Effector CD4-positive, alpha-beta T cell (primary cell): ENCODE measurements at places on chromosomes 12 and 14.
A peak's percentile ranks its signal among the peaks of the same experiment; 100 is the strongest.

DNA sequence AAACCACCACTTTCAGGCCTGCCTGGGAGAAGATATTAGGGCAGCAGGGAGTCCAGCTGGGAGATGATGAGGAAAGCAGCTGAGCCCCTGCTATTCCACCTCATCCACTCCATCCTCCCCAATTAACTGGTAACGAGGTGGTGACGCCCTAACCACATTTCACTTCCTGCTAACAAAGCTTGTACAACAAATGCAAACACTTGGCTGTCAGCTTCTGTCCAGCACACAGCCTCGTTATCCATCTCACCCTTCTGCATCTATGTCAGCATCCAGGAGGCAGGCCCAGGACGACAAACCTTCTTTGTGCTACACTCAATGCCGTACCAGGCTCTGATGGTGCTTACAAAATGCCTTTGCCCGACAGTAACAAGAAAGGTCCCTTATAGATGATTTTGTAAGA is 225.4 kb downstream of the APAF1 start:
- DNase-seq: no peak

GRCh38 chr12:64583771-64584421 is 26.4 kb upstream of the RASSF3 start:
- no peak for DNase-seq

DNA sequence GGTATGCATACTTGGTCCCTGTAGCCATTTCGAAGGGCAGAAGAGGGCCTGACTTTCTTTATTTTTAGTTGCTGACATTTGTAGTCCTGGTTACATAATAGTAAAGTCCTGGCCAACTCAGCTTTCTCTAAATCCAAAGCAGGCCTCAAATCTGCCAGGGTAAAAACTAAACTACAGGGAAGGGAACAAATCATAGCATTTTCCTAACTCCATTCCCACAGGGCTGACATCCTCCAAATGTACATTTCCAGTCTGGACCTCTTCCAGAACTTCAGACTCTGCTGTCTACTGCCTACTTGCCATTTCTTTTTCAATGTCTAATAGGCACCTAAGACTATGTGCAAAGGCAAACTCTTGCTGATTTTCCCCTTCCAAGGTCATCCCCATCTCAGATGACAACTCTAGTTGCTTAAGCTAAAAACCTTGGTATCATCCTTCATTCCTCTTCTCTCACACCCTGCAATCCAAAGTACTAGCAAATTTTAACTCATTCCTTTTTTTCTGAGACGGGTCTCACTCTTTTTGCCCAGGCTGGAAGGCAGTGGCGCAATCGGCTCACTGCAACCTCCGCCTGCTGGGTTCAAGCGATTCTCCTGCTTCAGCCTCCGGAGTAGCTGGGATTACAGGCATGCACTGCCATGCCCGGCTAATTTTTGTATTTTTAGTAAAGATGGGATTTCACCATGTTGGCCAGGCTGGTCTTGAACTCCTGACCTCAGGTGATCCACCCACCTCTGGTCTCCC is 2.0 kb downstream of the DDIT3 start:
- DNase-seq: no peak

GRCh38 chr12:111366583-111366982 is 2.3 kb downstream of the PHETA1 start:
- no peak for DNase-seq

GRCh38 chr12:83767723-83768122 is 1081.0 kb downstream of the TMTC2 start:
- no peak for DNase-seq

- no peak for DNase-seq
These were observed 6.9 kb upstream of the LYZ start for GRCh38 chr12:69341328-69341727.

- DNase-seq: no peak
These were observed 243.8 kb downstream of the ADGRD1 start for GRCh38 chr12:131197490-131197889.

GRCh38 chr12:114626-115211 is 48.2 kb downstream of the IQSEC3 start:
- no peak for DNase-seq

GRCh38 chr12:52321418-52321817 is 220 bp upstream of the KRT83 start:
- DNase-seq: no peak

GRCh38 chr14:104882325-104882973 is 17.4 kb downstream of the CEP170B start:
- DNase-seq: no peak

- DNase-seq: no peak
These were observed 208.5 kb upstream of the E2F7 start for GRCh38 chr12:77273898-77274297.

DNA sequence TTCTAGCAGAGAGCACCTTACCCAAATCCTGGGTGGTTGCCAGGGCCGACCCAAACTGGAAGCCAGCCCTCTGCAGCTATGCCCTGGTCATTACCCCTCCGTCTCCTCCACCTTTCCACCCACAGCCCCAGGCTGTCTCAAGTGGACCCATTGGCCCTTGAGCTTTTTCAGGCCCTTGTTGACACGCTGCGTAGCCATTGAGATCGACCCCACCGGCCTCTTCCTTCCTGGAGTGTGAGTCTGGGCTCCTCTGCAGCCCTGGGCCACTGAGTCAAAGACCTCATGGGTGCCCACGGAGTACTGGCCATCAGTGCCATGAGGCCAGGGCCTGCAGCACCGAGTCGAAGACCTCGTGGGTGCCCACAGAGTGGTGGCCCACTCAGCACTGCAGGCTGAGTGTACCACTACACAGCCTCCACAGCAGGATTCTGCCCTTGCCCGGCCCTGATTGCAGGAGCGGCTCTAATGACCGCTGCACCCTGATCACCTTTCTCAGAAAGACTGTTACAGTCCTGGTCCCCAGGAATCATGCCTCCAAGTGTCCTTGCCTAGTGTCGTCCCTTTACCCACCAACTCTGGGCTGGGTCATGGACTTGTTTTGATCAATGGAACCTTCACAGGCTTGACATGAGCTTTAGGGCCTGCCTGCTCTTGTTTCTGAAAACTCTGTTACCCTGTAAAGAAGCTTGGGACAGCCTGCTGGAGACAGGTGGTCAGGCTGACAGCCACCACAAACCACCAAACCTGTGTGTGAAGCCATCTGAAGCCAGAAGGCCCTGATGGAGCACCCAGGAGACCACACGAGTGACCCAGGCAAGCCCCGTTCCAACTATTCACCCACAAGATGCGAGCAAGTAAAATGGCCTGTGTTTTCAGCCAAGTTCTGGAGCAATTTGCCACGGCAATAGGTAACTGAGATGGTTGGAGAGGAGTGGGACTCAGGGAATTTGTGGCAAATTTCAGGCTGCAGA is 39.6 kb upstream of the TRAF3 start:
- no peak for DNase-seq

GRCh38 chr14:94593376-94593748 is 12.1 kb downstream of the SERPINA5 start:
- no peak for DNase-seq

GRCh38 chr14:34254571-34254970 is 207.5 kb downstream of the SPTSSA start:
- no peak for DNase-seq

- DNase-seq: no peak
These were observed 226.1 kb downstream of the ITPR2 start for GRCh38 chr12:26606911-26607310.

GRCh38 chr12:6952863-6953441 is 1.8 kb downstream of the PTPN6 start:
- DNase-seq: no peak

DNA sequence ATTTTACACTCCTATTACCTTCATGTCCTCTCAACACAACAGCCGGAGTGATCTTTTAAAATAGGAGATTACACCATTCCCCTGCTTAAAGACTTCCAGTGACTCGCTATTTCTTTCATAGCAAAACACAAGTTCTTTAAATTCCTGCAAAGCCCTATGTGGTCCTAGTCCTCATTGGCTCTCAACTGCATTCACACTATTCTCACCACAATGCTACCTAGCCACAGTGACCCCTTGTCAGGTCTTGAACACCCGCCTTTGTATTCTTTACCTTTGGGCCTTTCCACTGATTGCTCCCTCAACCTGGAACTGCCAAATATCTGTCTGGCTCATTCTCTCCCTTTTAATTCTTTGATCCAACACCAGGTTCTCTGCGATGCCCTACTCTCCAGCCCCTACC is 160.2 kb downstream of the PRIMA1 start:
- no peak for DNase-seq

GRCh38 chr14:103652806-103653205 is 23.8 kb downstream of the KLC1 start:
- DNase-seq: no peak

DNA sequence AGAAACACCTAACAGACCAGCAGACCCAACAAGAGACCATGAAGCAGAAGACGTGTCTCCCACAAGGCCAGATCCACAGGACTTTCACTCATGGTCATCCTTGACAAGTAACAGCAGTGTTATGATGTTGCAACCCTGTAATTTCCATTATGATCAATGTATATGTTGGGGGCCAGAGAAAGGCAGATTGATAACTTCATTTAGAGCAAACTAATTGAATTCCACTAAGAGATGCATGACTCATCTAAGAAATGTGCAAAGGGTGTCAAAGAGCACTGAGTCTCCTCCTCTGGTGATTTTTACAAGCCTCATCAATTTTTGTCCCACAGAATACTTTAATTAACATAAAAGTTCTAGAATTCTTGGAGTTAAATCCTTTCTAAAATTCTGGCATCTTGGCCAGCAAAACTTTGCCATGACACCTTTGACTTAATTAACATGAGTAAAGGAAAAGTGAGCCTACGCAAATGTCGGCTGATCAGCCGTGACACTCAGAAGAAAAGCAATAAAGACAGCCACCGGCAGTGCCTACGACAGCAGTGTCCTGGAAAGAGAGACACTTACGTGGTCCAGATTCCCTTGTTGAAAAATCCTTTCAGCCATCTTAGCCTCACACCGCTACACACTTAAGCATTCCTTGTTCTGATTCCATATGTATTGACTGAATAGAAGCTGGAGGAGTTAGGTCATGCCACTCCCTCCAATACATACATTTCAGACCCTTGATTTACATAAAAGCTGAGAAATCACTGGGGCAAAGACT is 370.2 kb upstream of the CCDC196 start:
- no peak for DNase-seq

DNA sequence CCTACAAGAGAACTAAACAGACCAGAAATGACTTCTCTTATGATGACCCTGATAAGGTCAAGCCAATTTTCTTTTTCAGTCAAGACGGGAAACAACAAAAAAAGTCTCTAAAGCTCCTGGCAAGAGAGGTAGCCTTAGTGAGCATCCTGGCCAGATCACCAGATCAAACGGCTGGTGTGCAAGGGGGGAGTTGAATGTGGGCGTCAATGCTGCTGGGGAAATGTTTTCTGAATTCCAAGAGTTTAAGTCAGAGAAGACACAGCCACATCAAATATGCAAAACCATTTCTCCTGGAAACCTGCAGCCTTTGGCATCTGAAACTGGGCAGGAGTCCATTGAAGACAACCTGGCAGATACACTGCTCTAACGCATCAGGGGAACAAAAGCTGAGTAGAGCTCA is 16.0 kb upstream of the SELPLG start:
- no peak for DNase-seq

DNA sequence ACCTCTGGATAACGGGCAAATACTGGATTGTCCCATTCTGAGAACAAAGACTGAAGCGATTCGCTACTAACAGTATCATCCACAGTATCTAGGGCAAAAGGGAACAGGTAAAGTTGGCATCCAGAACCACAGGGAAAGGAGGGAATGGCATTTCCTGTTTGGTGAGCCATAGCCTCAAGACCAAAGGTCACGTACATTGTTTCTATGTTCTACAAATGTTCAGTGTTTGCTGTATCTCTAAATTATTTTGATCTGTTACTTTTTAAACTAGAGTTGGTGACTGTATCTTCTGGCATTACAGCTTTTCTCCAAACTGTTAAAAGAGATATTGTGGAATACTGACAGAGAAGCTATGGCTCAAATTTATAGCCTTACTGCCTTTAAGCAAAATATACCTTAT is 9.7 kb downstream of the MLH3 start:
- no peak for DNase-seq

DNA sequence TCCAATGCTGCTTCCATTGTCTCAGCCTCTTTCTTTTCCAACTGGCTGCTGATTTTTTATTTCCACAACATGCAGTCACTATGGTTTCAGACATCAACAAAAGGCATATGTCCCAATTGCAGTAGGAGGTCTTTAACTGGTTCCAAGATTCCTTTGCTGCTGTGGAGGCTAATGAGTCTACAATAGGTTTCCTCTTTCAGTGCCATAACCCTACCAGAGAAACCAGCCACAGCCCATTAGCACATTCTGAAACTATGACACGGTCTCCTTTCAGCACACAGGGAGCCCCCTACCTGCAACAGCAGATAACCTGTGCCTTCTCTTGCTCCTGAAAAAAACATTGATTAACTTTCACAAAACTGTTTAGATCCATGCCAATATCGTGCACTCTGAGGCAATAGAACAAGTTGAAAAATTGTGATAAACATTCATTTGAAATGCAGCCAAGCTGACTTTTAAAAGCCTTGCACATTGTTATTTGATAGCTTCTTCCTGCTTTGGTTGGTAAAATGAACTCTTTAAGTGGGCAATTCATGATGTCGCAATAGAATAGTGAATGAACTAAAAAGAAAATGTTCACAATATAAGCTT is 32.4 kb downstream of the PLEKHG7 start:
- DNase-seq: no peak

DNA sequence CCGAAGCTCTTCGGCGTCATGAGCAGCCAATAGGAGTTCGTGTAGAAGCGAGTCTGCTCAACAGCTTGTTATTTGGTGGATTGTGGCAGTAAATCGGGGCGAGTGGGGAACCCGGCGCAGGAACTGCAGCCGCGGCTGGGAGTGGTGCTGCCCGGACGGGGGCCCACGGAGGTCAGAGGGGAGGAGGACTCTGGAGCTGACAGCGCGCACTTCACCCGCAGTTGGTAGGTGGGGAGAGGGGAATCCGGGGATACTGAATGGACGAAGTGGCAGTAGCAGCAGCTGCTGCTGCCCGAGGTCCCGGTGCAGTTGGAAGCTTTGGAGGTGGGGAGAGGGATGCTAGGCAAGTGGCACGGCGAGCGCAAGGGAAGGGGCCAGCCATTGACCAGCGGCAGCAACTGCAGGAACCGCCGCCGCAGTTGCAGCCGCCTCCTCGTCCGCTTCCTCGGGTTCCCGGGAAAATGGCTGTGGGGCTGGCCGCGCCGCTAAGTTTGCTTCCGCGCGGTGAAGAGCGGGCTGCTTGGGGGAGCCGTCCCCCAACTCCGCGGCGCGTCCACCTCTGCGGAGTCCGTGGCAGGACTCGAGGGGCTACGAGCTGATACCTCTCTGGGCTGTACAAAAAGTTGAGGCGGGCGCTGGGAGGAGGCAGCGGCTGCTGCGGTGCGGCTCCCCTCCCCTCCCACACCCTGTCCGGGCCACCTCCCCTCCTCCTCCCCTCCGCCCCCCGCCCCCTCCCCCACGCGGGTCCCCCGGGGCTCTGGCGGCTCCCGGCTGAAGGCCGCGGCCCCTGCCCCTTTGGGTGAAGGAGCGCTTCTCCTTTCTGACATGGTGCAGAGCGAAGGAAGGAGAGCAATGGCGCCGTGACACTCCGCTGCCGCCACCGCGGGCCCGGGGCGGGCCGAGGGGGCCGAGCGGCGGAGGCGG is at the start of gene ARID4A:
TSS of gene ARID4A (plus strand) at position 79 of the 924 bp plus-strand sequence. CDS start 1,300 bp downstream, outside the sequence.
- DNase-seq: peak; percentile 83

GRCh38 chr12:52558781-52559445 is 6.0 kb upstream of the KRT71 start:
- no peak for DNase-seq

- DNase-seq: no peak
These were observed at the start of gene TMCC3 for GRCh38 chr12:94650143-94651056. Gene TMCC3 (minus strand): TSS chr12:94650557. CDS start chr12:94650430, 127 bp downstream.

- DNase-seq: no peak
These were observed 12.0 kb upstream of the RIOX1 start for GRCh38 chr14:73478684-73479083.

GRCh38 chr12:2675776-2676175 is 119.0 kb upstream of the FKBP4 start:
- no peak for DNase-seq

GRCh38 chr14:72341237-72341636 is 409.0 kb downstream of the RGS6 start:
- DNase-seq: no peak
